HTR-8/SVneo (cell line): ENCODE measurements at places on chromosomes 11 and 22.

DNA sequence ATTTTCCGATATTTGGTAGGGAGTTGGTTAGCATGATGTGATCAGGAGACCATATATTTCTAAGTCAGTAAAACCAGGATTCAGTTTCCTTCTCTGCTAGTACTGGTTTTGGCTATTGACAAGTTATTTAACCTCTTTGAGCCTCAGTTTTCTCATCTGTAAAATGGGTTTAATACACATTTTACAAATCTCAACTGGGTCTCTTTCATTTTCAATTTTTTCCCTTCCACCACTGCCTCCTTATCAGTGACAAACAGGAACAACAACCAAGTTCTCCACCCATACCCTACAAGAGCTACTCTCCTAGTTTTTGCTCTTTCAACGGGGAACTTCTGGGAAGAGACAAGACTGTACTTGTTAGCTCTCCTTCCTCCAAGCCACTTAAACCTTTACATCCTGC, 6.2 kb upstream of the APLP2 start:
- DNase-seq = no peak

- DNase-seq = no peak
Observed at GRCh38 chr11:2220173-2220771, 48.7 kb upstream of the TH start.

- peak; percentile 30 for DNase-seq
Observed at GRCh38 chr22:49305214-49305965, 522.3 kb downstream of the BRD1 start.

DNA sequence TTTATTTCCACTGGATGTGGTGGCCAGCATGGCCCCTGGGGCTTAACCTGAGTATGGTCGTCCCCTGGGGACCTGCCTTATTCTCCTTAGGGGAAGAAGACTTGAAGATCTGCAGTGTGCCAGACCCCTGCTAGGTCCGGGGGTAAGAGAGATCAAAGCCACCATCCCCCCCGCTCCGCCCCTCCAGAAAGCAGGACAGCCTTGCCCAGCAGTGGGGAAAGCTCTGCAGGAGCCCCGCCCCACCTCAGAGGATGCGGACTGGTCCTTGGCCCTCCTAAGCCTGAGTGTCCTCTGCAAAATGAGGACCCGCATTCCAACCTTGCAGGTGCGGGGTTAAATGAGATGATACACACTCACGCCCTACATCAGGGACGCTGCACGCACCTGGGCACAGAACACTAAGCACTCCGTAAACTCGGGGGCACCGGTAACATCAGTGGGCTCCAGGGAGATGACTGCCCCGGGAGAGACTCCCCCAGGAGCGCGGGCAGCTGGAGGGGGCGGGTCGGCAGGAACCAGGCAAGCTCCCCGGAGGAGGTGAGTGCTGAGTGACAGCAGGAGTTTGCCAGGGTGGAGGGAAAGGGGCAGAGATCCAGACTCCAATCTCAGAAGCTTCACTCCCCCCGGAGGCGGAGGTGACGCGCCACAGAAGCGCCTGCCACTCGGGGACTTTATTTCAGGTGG, 564 bp upstream of the ANO1 start:
- no peak for DNase-seq

GRCh38 chr11:122085712-122086111, 30.3 kb downstream of the BLID start:
- DNase-seq = no peak

DNA sequence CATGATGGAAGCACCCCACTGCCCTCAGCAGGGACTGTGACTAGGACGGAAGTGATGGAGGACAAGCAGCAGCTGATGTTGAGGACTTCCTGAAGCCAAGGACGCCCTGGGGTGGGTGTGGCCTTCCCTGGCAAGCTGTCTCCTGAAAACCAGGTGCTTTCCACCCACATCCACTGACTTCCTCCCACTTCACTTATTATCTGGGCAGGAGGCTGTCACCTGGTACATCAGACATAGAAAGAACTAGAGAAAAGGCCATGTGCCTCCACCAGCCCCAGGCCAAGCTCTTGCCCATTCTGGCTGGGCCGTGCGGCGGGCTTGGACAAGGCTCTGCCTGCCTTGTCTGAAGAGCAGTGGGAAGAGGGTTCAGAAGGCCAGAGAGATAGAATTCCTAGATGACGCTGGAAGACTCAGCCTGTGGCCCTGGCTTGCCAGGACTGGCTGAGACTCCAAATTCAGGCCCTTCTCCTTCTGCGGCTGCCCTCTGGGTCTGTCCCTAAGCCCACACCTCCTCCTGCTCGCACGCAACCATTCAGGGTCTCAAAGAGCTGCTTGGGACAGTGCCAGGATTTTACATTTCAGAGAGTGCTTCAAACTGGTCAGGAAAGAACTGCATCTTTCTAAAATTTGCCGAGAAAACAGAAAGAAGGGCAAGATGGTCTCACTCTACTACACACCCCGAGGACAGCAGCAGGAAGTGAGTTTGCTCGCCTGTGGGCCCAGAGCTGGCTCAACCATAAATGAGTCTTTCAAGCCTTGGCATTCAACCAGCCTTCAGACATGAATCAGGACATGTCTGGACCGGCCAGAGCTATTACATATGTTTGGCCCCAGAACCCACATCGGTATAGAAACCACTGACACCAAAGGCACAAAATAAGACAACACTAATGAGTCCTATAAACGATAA, 13.3 kb downstream of the ARHGAP1 start:
- no peak for DNase-seq

- DNase-seq = peak; percentile 45
Observed at GRCh38 chr22:31089160-31090100, 8.3 kb downstream of the SMTN start.

DNA sequence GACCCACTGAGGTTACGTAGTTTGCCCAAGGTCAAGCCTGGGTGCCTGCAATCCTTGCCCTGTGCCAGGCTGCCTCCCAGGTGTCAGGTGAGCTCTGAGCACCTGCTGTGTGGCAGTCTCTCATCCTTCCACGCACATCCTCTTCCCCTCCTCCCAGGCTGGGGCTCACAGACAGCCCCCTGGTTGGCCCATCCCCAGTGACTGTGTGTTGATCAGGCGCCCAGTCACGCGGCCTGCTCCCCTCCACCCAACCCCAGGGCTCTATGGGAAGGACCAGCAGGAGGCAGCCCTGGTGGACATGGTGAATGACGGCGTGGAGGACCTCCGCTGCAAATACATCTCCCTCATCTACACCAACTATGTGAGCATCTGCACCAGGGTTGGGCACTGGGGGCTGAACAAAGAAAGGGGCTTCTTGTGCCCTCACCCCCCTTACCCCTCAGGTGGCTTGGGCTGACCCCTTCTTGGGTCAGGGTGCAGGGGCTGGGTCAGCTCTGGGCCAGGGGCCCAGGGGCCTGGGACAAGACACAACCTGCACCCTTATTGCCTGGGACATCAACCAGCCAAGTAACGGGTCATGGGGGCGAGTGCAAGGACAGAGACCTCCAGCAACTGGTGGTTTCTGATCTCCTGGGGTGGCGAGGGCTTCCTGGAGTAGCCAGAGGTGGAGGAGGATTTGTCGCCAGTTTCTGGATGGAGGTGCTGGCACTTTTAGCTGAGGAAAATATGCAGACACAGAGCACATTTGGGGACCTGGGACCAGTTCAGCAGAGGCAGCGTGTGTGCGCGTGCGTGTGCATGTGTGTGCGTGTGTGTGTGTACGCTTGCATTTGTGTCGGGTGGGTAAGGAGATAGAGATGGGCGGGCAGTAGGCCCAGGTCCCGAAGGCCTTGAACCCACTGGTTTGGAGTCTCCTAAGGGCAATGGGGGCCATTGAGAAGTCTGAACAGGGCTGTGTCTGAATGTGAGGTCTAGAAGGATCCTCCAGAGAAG, 1.6 kb downstream of the GSTP1 start:
- no peak for DNase-seq

- DNase-seq = peak; percentile 86
Observed at GRCh38 chr11:59753650-59754493, 1.3 kb upstream of the STX3 start.

- DNase-seq = no peak
Observed at GRCh38 chr11:7383406-7383805, 101.9 kb upstream of the OLFML1 start.

DNA sequence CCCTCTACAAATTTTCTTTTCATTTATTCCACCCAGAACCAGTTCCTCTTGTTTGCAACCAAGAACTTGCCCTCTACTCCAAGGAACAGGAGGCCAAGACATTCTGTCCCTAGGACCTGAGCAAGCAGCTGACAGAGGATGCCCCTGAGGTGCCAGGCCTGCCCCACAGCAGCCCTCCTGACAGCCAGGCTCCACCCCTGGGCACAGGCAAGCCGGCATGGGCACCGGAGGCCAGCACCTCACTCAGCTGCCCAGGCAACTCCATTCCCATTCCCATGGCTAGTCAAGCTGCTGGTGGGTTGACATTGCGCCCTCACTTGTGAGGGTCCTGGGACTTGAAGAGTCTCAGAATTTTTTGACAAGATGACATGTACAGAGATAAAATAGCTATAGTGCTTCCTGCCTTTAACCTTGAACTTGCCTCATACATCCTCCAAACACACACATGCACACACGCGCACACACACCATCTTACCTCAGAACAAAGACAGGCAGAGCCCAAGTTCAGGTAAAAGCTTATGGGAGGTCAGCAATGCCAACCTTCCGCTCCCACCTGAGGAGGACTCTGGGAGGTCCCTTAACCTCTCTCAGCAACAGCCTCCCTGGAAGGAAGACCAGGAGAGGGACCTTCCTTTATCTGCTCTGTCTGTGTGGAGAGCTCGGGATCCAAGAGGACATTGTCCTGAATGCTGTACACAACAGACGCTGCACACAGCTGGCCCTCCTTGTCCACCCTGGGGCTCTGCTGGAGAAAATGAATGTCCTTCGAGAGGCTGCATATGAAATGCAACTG, 620.9 kb upstream of the CADM1 start:
- DNase-seq = no peak

- DNase-seq = no peak
Observed at GRCh38 chr22:30277547-30278344, 11.1 kb upstream of the OSM start.

DNA sequence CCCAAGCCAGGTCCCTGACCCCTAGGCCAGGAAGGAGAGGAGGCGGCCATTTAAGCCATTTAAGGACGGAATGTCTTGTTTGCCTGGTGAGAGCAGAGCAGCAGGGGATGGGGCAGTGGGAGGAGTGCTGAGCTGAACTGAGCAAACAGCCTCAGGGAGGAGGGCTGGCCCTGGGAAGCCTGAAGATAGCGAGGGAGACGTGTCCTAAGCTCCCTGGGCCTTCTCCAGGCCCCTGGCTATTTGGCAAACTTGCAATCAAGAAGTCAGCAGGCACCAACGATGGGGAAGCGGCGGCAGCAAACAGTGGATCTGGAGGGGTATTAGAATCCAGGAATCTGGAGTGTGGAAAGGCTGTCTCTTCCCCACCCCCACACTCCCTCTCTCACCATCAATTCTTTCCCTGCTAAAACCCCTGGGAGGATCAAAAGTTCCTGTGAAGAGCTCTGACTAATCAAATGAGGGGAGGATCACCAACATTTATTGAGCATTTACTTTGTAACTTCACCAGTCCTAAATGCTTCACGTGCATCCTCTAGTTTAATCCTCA, 8.8 kb downstream of the BCL9L start:
- no peak for DNase-seq

DNA sequence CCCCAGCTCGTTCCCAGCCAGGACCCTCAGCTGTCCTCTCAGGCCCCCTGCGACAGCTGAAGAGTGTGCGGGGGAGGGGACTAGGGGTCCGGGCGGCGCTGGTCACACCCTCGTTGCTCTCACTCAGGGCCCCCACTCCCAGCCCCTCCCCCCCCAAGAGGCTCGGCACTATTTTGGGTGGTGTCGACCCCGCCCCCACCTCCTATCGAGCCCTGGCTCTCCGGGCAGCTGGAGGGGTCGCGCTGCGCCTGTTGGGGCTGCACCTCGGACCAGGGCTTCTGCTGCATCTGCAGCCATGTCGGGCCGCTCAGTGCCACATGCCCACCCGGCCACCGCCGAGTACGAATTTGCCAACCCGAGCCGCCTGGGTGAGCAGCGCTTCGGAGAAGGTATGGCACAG, at the start of gene HSPB2:
TSS of gene HSPB2 (plus strand) at position 200 of the 400 bp plus-strand sequence. CDS start at position 296, 96 bp downstream.
- DNase-seq = no peak

GRCh38 chr11:3217818-3218482, 663 bp downstream of the MRGPRG start:
- no peak for DNase-seq

GRCh38 chr11:116532066-116532465, 240.7 kb downstream of the BUD13 start:
- no peak for DNase-seq

DNA sequence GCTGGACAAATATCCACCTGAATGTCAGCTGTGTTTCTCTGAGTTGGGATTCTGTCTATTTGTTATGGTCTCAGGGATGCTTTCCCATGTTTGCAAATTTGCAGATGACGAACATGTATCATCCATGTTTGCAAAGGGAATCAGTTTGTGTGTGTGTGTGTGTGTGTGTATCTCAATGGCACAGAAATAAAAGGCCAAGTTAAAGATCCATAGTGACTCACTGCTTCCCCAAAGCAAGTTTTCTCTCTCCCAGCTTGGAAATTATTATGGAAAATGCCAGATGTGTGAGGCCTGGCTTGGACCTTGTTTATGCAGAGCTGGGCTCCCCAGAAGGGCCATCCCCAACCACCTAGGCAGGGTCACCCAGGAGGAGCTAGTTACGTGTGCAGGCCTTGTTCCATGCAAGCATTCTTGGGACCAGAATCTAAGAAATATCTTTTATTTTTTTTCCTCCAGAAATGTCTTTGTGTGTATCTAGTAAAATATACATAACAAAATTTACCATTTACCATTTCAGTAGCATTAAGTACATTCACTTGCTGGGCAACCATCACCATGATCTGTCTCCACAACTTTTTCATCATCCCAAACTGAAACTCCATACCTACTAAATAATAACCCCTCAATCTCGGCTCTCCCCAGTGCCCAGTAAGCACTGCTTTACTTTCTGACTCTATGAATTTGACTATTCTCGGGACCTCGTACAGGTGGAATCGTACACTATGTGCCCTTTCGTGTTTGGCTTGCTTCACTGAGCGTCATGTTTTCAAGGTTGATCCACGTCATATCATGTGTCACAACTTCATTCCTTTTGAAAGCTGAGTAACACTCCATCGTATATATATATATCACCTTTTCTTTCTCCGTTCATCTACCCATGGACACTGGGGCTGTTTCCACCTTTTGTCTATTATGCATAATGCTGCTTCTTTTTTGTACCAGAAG, 56.6 kb upstream of the WNT7B start:
- DNase-seq = no peak

GRCh38 chr11:12148466-12148865, 38.1 kb downstream of the MICAL2 start:
- no peak for DNase-seq

- DNase-seq = no peak
Observed at GRCh38 chr11:39542460-39542859, 1917.0 kb downstream of the LRRC4C start.

GRCh38 chr11:32562839-32563599, 20.6 kb upstream of the EIF3M start:
- DNase-seq = no peak

GRCh38 chr11:85539740-85540139, 87.4 kb downstream of the DLG2 start:
- DNase-seq = no peak
